ENCODE measurements at places on chromosomes 11 and 22.

DNA sequence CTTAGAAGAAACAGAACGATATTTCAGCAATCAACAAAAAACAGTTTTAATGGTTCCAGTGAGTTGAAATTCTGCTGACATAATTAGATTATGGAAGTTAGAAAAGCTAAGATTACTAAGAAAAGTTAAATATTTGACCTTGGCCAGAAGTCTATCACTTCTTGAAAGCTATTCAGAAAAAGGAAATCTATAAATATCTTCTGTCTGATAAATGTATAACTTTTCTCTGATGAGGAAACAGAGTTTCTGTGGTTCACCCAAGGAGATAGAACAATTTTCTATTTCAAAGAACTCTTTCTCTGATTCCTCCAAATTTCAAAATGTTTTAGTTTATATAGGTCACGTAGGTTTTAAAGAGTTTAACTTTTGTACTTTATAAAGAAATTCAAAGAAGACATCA, 438.4 kb upstream of the CHORDC1 start:
- no peak for DNase-seq

GRCh38 chr11:84714316-84714780, 912.8 kb downstream of the DLG2 start:
- peak; percentile 18 for DNase-seq

- DNase-seq: no peak
Observed at GRCh38 chr11:3623121-3623520, 18.7 kb downstream of the ART5 start.

- DNase-seq: no peak
Observed at GRCh38 chr11:44387825-44388224, 77.9 kb upstream of the ALX4 start.

GRCh38 chr22:34099278-34099677, 179.0 kb upstream of the LARGE1 start:
- no peak for DNase-seq

GRCh38 chr11:119864836-119865235, 135.8 kb upstream of the NECTIN1 start:
- no peak for DNase-seq

- no peak for DNase-seq
Observed at GRCh38 chr22:20052309-20053259, 27.5 kb upstream of the DGCR8 start.

- DNase-seq: no peak
Observed at GRCh38 chr11:45238724-45239123, 47.4 kb downstream of the SYT13 start.

DNA sequence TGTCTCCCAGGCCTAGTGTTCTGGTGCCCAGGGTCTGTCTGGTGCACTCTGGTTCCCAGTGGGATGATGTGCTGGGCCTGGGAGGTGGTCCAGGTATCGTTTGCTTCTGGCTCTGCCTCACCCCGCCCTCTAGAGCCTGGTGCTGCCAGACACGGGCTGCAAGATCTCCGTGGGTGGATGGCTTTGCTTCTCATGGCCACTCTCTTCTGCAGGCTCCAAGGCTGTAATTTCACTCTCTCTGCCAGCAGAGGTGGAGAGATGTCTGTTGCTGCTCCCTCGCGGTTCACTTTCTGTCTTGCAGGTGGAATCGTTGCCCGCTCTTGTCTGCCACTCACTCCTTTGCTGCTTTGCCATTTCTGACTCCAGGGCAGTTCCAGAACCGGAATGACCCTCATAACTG, 13.4 kb downstream of the NADSYN1 start:
- DNase-seq: no peak

DNA sequence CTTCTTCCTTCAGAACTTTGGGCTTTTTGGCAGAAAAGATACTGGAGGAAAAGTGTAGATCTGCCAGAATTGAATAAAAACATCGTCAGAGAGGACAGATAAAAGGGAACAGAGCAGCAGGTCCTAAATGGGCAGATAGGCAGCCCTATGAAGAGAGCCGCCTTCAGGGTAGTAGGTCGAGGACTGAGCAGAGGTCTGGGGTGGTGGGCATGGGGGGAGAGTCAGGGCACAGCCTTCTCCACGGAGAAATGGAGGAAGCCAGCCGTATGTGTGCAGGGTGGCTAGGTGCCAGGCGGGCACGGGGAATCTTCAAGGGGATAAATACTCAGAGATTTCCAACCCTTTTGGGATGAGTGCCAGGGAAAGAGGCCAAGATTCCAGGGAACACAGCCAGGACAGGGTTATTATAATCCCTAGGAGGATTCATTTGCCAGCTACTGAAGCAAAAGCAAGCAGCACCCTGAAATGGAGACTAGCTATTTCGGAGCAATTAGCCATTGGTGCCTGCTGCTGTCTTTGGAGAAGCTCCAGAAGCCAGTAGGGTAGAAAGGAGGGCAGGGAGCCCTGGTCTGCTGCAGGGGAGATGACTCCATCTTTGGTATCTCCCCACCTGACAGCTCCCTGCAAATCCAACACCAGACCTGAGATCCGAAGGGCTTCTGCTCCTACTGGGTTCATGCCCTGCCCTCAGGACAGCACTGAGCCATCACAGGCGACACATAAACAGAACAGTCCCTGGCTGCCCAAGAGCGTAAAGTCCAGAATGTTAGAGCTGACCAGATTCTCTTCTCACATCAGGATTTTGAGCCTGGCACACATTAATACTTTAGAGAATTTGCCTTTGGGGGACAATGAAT, 174.5 kb upstream of the NTM start:
- DNase-seq: peak; percentile 44

DNA sequence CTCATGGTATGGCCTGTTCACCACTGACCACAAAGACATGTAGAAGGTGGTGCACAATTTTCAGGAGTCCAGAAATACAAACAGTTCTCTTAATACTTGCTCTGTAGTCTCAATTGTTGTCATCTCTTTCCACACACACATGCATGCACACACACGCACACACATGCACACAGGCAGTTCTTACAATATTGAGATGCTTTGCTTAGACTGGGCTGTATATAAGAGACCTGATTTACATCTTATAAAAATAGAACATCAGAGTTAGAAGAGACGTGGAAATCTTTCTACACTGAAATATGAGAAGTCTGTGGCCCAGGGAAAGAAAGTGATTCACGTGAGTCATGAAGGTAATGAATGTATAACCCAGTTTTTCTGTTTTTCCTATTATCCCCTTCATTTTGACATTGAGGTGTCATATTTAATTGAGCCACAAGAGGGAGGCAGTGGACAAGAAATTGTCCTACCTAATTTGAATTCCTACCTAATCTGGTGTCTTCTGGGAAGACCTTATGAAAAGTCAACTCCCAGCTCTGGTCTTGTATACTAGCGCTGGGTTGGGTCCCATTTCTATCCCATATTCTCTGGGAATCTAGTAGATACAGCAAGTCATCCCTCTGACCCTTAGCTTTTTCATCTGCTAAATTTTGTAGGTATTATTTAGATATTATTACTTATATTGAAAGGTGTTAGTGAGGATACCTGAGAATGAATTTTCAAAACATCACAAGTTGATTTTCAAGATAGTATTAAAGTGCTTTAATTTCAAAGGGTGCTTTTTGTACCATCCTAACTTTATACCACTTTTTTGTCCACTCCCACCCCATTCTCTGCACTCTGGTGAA, 14.9 kb upstream of the MS4A4A start:
- peak; percentile 59 for DNase-seq

DNA sequence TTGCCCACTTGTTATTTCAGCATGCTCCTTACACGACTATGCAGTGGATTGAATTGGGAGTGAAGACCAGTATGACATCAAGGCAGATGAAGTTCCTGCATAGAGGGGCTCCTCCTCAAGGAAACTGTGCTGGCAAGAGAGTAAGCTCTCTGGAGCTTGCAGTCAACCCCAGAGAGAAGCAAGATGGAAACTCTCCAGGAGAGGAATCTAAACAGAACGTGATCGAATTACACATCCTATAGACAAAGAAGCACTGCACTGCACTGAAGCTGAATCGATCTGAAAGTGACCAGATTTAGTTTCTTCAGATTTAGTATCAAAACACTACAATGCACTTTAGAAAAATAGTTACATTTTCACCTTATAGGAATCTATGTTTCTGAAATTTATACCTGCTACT, 947.7 kb upstream of the TENM4 start:
- DNase-seq: no peak

DNA sequence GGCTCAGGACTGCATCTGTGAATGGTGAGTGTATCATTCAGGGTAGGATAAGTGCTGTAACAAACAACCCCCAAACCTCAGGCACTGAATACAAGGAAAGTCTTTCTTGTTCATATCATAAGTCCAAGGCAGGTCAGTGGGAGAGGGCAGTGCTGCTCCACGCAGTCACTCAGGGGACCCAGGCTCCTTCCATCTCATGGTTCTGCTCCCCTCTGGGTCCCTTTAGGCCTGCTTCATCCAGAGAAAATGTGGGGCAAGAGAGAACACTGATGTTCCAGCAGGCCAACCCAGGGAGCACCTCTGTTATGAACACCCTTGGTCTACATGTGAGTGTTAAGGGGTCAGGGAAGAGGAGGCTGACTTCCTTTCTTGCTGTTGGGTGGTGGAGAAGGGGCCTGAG, 187.8 kb downstream of the CHST1 start:
- no peak for DNase-seq

DNA sequence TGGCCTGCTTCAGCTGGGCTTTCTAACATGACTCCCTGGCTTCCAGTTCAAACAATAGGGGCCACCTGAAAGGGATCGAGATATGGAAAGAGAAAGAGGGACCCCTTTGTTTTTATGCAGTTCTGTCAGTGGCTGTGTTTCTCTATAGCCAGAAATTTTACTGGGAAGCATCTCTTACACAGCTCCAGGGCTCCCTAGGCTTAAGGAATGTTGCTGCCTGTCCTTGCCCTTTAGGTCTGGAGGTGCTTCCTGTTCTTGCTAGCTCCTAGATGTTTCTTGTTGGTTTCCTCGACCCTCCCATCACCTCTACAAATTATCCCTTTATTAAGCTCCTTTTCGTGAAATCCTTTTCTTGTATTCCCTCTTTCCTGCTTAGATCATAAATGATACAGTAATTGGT, 21.8 kb upstream of the OR56A1 start:
- no peak for DNase-seq

- DNase-seq: peak; percentile 87
Observed at GRCh38 chr11:123457187-123457770, 27.2 kb downstream of the GRAMD1B start.

- no peak for DNase-seq
Observed at GRCh38 chr11:23956586-23956985, 540.3 kb upstream of the LUZP2 start.

DNA sequence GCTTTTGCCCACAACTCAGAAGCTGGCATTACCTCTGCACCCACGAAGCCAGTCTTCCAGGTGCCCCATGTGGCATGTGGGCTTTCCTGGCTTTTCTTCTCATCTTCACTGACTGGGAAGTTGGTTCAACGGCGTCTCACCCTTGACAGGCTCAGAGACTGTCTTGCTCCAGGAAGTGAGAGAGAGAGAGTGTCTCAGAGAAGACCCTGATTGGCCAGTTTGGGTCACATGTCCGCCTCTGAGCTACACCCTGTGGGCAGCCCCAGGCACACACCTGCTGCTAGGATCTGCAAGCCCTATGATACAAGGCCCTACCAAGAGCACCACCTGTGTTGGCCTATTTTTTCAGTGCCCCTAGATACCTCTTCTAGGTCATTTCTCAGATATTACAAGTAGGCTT, 39.0 kb downstream of the RTL6 start:
- DNase-seq: no peak

DNA sequence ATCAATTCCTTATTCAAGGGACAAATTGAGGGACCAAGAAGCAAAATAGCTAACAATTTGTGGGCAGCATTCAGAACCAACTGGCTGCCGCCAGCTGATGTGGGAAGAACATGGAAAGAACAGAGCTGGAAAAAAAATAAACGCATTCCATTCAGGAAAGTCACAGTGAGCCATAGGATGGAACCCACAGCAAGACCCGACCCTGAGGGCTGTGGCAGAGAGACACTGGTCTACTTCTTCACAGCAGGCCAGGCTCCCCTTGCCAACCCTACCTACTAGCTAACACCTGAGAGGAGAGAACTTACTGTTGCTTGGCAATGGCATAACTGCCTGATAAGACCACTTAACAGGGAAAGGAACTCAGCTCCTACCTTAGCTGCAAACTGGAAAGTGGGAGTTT, 123.5 kb upstream of the APOA1 start:
- DNase-seq: no peak

- no peak for DNase-seq
Observed at GRCh38 chr22:20137671-20138416, 6.2 kb downstream of the ZDHHC8 start.

DNA sequence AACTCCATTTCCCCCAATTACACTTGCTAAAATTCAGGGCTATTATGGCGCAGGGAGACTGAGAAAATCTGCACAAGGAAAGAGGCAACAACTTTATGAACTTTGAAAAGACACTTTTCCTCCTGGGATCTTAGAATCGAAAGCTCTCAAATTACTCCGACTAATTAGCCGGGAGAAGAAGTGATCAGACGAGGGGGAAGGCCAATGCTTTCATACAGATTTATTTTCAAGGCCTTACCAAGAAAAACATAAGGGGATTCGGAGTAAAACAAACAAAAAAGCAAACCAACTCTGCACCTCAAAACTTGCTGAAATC, 1.6 kb downstream of the PAX6 start:
- no peak for DNase-seq

GRCh38 chr11:67264877-67265632, 1.2 kb upstream of the GRK2 start:
- DNase-seq: no peak

GRCh38 chr22:30979932-30980331, 10.9 kb downstream of the TUG1 start:
- no peak for DNase-seq

- peak; percentile 64 for DNase-seq
Observed at GRCh38 chr11:113167599-113167998, 146.8 kb upstream of the TTC12 start.

GRCh38 chr22:43136255-43136654, 6.9 kb downstream of the MCAT start:
- no peak for DNase-seq

DNA sequence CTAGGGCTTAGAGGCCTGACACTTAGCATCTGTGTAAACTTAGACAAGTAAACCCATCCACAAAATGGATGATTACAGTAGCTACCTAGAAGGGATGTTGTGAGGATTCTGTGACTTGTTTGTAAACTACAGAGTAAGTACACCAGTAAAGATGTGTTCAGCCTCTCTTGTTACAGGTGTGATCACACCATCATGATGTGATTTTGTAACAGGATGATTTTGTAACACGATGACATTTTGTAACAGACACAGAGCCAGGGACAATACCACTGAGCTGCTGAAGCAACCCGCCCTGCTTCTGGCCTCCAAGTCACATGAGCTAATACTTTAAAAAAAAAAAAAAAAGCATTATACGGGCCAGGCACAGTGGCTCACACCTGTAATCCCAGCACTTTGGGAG, 17.0 kb downstream of the FADD start:
- DNase-seq: no peak

GRCh38 chr22:29305836-29306174, 645 bp upstream of the GAS2L1 start:
- DNase-seq: no peak

Data from pons (tissue), 1 donor.